ENCODE measurements at places on chromosomes 2 and 18. TPM values are rescaled to one million over a fixed set of nuclear protein-coding genes. Genes with fewer than 3 reads are reported as not detected.

PRKAG3 gene
- not detected for total RNA-seq

- DNase-seq, result no peak
Measured at GRCh38 chr2:13193075-13193474, 476.3 kb downstream of the TRIB2 start.

GRCh38 chr18:59696311-59697235, 650 bp downstream of the CCBE1 start:
- DNase-seq, result no peak

DNA sequence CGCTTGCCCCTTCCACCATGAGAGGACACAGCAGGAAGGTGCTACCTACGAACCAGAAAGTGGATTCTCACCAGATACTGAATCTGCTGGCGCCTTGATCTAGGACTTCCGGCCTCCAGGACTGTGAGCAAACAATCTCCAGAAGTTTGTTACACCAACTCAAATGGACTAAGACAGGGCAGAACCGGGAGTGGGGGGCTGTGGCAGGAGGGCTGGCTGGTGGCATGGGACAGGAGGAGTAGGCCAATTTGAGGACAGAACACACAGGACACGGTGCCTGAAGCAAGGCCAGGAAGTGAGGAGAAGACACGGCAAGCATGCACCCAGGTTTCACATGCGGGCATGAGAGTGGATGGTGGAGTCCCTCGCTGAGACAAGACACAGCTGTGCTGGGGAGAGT, 40.1 kb downstream of the CRACDL start:
- DNase-seq, result no peak

- DNase-seq, result no peak
Measured at GRCh38 chr2:149226790-149227189, 103.6 kb upstream of the LYPD6 start.

GRCh38 chr18:7068871-7069590, 48.6 kb downstream of the LAMA1 start:
- no peak for DNase-seq
